ENCODE measurements at places on chromosomes 2 and 18. TPM values are rescaled to one million over a fixed set of nuclear protein-coding genes. Genes with fewer than 3 reads are reported as not detected.

- no peaks in the 10 kb centered on the region for H3K36me3 ChIP-seq
- no peak overlapping the region for H3K4me3 ChIP-seq
- no peaks in the 10 kb centered on the region for H3K4me1 ChIP-seq
- DNase-seq: no peak
- H3K27ac ChIP-seq: no peak overlapping the region
These were observed 37.6 kb downstream of the CCBE1 start for GRCh38 chr18:59659508-59660170.

DNA sequence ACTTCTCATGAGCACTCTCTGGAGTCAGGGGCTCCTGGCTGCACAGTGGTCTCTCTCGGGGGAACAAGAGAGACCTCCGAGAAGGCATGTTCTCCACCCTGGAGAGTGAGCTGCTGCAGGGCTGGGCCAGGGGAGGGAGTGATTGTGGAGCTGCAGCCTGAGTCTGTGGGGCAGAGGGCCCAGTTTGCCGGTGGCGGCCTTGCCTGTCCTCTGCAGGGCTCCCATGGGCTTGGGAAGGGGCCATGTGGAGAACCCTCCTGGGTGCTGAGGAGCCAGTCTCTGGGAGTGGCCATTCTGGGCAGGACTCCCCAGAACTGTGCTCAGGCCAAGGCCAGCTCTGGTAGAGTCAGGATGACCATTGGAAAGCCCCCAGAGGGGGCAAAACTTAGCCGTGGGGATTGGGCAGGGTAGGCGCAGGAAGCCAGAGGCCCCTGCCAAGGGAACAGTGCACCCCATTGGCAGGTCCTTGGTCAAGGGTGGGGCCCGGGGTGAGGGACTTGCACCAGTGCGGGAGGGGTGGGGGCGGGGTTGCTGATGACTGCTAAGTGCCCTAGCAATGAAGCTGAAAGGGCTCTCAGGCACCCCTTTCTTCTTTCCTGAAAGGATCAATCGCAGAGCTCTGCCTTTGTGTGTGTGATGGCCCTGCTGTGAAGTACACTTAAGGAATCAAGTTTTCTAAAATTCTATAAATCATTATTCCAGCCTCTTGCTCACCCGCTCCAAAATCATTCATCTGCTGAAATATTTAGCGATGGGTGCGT is 69.7 kb upstream of the BOD1L2 start:
- H3K4me3 ChIP-seq: no peak overlapping the region
- peaks cover 5% of the 10 kb centered on the region for H3K4me1 ChIP-seq
- no peaks in the 10 kb centered on the region for H3K36me3 ChIP-seq

- no peak overlapping the region for H3K27ac ChIP-seq
- no peaks in the 10 kb centered on the region for H3K27me3 ChIP-seq
- H3K4me1 ChIP-seq: no peaks in the 10 kb centered on the region
- no peaks in the 10 kb centered on the region for H3K36me3 ChIP-seq
- H3K4me3 ChIP-seq: no peak overlapping the region
- DNase-seq: no peak
These were observed 592.6 kb downstream of the SLC4A3 start for GRCh38 chr2:220220009-220220408.

GRCh38 chr2:224630659-224631550 is 45.7 kb upstream of the CUL3 start:
- DNase-seq: no peak
- no peak overlapping the region for H3K4me3 ChIP-seq
- H3K27me3 ChIP-seq: no peaks in the 10 kb centered on the region
- H3K4me1 ChIP-seq: no peaks in the 10 kb centered on the region
- no peak overlapping the region for H3K27ac ChIP-seq

DNA sequence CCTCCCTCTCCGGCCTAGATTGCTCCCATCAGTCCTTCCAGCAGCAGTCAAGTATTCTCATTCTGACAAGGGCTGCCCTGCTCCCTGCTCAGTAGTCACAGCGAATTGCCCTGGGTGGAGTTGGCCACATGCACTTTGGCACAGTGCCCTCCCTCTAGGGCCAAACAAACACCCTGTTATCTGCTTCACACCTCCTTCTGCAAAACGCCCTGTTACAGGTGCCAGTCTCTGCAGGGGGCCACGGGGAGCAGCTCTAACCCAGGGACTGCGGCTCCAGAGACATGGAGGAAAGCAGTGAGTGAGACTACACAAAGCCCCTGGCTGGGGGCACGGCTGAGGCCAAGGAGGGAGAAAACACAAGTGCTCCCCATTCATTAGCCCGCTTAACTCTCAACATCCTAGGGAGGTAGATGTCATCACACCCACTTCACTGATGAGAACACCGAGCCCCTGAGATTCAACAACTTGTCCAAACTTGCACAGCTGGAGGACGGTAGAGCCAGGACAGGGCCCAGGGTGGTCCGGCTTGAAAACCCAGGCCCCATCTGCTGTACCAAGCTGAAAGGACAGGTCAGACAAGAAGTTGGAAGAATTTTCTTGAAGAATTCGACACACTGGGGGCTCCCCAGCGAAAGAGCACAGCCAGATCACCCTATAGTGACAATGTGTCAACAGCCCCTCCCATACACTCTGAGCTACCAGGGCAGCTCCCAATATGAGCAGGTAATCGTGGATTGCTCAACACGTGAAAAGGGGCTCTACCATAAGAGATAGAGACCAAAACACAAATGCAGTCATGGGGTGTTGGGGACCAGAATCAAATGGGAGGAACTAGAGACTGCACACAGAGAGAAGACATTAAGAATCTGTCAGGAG is 8.7 kb upstream of the TFCP2L1 start:
- H3K27ac ChIP-seq: no peak overlapping the region
- no peaks in the 10 kb centered on the region for H3K36me3 ChIP-seq
- DNase-seq: no peak
- H3K4me3 ChIP-seq: no peak overlapping the region
- H3K27me3 ChIP-seq: no peaks in the 10 kb centered on the region
- no peaks in the 10 kb centered on the region for H3K4me1 ChIP-seq

Gene CMPK2
- total RNA-seq: 0.31 TPM

Gene PDE11A
- 0.19 TPM for total RNA-seq

Gene MARS2
- total RNA-seq: 27.2 TPM
